ENCODE measurements at places on chromosomes 6 and 20.

DNA sequence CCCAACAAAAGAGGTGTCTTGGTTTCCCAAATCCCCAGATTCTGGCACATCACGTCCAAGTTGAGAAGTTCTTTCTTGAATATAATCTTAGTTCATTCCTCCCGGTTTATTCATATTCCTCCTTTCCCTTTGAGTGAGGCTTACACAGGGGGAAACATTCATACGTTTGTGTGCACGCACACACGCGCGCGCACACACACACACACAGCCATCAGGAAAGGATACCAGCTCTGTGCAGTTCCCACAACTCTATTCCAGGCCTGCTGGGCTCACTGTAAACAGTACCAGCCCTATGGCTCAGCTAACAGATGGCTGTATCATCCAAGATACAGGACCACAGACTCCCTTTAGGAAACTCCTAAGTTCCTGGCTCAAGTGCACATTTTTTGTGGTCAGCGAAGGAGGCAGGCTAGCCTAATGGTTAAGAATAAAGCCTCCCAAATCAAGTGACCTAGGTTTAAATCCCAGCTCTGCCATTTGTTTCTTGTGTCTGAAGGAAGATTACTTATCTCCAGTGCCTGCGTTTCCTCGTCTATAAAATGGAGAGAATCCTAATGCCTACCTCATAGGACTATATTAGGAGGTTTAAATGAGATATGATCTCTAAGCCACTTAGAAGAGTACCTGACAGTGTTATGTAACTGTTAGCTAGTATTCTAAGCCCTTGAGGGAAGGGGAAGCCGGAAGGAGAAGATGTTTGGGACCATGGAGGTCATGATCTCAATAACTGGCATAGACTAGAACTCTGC is 3.7 kb upstream of the TAF8 start:
- no peak for DNase-seq

- no peak for DNase-seq
Observed at GRCh38 chr6:118558464-118559217, 10.5 kb downstream of the PLN start.

DNA sequence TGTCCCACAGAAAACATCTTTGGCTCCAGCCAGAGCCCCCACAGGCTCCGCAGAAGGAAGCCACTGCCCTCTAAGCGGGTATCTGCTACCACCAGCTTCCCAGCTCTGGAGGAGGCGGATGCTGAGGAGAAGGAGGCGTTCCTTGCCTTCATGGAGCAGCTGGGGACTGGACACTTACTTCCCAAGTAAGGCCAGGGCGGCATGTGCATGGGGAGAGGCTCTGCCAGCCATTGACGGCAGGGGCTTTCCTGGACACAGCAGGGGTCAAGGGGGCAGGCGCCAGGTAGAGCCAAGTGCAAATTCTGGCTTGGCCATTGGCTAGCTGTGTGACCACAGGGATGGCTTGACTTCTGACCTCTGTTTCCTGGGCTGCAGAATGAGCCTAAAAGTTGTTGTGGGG is 17.8 kb downstream of the RAB44 start:
- DNase-seq: no peak

GRCh38 chr20:58627212-58628072 is 23.6 kb upstream of the STX16 start:
- no peak for DNase-seq

GRCh38 chr6:53175027-53175426 is 26.4 kb upstream of the GCM1 start:
- no peak for DNase-seq

DNA sequence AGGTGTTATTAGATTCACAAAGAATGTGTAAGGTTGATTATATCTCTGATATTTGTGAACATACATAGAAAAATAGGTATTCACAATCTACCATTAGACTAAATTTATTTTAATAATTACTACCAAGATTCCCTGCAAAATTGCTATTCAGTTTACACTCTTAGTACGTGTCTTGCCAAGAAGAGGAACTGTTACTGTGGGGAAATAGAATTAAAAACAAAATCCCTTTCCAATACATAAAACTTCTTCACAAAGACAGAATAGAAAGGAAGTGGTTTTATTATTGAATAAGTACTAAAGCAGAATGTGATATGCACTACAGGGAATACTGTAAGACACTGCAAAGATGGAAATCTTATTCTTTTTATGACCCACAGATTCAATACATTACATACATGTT is 17.0 kb downstream of the RAB32 start:
- no peak for DNase-seq

GRCh38 chr20:44003609-44004008 is 89.0 kb downstream of the TOX2 start:
- no peak for DNase-seq

- no peak for DNase-seq
Observed at GRCh38 chr6:112409311-112409710, 62.2 kb downstream of the RFPL4B start.

GRCh38 chr6:27758491-27758890 is 153.7 kb downstream of the OR2B2 start:
- DNase-seq: no peak

DNA sequence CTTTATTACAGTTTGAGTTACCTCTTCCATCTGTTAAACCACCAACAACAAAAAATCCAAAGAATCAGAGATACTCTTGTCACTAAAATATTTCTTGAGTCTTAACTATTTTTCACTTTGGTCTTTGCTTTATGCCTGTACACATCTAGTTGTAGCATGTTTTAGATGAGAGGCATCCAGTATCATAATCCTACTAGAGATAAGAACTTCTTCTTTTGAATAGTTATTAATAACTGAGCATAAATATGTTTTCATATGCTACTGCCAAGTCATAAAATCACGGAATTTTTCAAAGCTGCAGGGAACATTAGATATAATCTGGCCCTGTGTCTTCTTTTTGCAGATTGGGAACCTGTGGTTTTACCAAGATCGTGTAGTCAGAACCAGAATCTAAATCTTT is 55.3 kb downstream of the STK4 start:
- no peak for DNase-seq

GRCh38 chr6:134345789-134346188 is 27.9 kb upstream of the SGK1 start:
- no peak for DNase-seq

DNA sequence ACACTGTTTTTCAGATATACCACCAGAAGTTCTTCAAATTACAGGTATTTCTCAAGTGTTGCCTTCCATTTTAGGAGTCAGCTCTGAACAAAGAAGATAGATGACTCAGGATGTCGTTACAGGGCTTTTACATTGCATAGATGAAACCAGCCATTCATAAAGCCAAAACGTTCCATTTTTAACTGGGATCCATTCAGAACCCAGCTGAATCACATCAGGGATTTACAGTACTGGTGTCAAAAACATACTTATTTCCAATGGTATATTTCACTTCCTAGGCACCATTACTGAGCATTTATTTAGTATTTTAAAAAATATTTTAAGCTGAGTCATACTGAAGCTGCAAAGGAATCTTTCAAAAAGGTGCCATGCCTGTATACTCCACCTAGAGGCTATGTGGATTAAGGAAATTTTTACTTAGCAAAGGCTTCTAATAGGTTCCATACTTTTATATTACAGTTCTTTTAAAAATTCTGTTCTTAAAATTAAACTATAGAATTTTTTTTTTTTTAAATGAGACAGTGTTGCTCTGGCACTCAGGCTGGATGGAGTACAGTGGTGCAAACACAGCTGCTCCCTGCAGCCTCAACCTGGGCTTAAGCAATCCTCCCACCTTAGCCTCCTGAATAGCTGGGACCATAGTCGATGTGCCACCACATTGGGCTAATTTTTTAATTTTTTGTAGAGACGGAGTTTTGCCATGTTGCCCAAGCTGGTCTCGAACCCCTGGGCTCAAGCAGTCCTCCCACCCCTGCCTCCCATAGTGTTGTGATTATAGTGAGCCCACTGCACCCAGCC is 2.6 kb downstream of the ASF1A start:
- peak; percentile 27 for DNase-seq

DNA sequence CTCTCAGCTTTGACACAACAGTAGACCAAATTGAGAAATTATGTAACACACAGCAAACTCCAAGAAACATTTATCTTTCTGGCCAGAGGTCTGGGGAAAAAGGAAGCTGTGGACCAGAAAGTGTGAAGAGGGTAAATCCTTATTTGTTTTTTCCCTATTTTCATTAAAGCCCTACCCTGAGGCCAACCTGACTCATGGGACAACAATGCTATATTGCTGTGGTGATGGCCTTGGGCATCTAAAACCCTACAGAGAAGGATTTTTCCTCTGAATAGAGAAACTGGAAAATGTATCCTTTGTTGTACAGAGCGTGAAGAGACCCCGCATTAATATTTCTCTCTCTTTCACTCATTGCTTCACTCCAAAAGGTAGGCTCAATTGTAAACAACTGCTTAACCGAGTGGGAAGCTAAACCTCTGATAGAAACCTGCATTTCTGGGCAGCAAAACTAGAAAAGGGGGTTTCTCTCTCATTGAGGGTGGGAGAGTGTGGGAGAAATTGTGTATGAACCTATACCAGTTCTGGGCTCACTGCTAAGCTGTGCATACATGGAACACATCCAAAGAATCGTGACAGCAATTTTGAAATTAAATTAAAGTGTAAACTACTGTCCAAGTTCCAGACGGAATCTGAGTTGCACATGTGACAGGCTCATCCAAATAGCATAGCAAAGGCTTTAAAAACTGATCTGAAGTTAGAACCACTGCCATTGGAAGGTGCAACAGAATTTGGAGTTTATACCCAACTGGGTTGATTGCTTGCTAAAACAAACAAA is 175.5 kb downstream of the CLVS2 start:
- DNase-seq: no peak

- no peak for DNase-seq
Observed at GRCh38 chr6:138537106-138537505, 37.8 kb upstream of the NHSL1 start.

DNA sequence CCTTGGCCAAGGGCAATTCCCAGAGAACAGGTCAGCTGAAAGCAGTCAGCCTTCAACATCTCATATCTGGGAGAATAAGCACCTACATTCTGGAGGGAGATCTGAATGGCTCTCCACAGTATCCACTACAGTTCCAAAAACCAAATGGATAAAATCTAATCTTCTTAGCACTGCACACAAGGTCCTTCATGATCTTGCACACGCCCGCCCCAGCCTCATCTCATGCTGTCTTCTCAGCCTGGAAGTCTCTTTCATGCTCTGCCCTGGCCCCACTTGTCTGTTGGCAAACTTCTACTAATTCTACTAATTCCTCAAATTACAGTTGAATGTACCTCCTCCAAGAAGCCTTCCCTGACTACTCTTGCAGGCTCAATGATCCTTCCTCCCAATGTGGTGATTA is 1.8 kb upstream of the TTBK1 start:
- no peak for DNase-seq

GRCh38 chr20:33181482-33182093 is 13.6 kb downstream of the BPIFA2 start:
- DNase-seq: no peak

- DNase-seq: no peak
Observed at GRCh38 chr6:26158076-26158580, 70.9 kb downstream of the HFE start.

GRCh38 chr6:170125456-170126300 is 165.2 kb downstream of the DLL1 start:
- DNase-seq: no peak

DNA sequence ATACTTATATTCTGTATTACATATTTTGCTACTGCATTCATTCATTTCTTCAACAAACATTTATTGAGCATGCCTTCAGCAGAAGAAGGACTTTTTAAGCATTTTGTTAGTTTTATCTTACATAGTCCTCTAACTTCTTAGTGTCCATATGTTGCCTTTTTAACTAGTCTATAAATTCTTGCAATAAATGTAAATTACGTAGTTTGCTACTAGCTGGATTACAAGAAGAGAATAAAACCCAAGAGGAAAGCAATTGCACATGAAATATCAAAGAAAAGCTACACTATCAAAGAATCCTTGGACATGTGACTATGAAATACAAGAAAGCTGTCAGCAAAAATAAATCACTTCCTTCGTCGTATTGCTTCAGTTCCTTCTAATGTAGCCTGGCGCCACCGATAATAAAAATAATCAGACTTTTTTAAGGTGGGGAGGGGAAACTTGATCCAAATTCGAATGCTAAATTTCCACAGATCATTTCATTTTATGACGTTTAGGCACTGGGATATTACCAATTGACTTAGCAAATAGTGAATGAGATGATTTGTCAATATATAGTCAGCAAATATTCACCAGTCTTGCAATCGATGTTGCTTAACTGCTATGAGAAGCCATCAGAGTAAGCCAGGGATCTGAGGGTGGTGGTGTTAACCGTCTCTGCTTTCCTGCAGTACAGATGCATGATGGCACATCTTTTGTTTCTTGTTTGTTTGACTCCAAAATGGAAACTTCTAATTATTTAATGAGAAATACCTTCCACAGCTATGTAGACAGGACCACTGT is 258.7 kb upstream of the EXOC2 start:
- no peak for DNase-seq

DNA sequence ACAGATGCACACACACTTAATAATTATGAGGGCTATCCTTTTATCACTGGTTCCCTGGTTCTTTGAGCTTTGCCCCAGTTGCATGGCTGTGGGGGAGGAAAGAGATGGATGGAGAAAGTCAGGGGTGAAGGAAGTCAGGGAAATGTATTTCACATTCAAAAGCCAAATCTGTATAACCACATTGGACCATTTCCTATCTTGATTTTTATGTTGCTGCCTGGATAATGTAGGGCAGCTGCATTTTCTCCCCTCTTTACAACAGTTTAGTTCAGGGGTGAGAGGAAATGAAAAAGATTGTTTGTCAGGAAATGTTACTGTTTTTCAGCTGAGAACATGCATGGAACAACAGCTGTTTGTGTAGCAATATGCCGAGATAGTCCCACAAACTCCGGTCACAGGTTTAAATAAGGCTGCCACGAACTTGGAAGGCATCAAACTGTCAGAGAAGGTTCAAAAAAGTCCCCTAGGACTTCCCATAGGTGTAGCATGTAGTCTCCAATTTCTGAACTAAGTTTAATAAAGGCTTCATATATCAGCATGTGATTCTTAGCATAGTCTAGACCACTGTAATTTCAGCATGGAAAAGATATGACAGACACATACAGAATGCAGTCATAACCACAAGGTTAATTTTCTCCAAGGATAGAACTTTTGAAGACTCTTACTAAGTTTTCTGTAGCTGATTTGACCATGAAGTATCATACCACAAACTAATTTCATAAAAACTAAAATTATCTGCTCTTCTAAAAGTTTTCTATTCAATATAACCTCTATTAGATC is 82.1 kb upstream of the COL21A1 start:
- DNase-seq: no peak

DNA sequence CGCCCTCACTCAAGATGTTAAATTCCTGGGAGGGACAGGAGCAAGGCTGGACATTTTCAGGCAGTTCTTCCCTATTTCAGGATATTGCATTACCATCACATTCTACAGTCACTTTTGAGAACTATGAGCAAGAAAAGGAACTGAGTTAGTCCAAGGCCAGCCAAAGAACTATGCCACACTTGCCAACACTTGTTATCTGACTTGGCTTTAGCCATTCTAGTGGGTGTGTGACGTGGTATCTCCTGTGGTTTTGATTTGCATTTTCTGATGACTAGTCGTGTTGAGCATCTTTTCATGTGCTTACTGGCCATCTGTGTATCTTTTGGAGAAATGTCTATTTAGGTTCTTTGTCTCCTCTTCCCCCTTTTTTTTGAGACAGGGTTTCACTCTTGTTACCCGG is 12.0 kb downstream of the XRN2 start:
- DNase-seq: no peak
